Trophoblast cell (in vitro differentiated cells and primary cell): ENCODE measurements at places on chromosomes 2 and 18.
A peak's percentile ranks its signal among the peaks of the same experiment; 100 is the strongest.

- DNase-seq = peak; percentile 6
Observed at GRCh38 chr2:65231892-65232477, 4.4 kb downstream of the ACTR2 start.

- no peak for DNase-seq
Observed at GRCh38 chr2:186254759-186255158, 231.3 kb upstream of the ZC3H15 start.

DNA sequence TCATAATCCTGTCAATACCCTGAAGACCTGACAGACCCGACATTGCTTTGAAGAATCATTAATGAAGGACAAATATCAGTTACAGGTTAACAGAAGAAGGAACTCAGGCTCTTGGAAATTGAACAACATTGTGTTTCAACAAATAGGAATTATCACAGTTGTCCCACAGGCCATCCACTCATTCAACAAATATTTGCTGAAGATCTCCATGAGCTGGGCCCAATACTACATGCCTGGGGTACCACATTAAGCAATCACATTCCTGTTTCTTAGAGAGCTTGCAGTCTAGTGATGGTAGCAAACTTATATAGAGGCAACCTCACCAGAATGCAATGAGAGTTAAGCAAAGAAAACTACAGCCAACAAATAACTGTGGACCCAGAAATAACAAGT lies 671.6 kb upstream of the ACVR2A start:
- peak; percentile 65 for DNase-seq

GRCh38 chr2:117714110-117714509 lies 100.4 kb upstream of the DDX18 start:
- no peak for DNase-seq

DNA sequence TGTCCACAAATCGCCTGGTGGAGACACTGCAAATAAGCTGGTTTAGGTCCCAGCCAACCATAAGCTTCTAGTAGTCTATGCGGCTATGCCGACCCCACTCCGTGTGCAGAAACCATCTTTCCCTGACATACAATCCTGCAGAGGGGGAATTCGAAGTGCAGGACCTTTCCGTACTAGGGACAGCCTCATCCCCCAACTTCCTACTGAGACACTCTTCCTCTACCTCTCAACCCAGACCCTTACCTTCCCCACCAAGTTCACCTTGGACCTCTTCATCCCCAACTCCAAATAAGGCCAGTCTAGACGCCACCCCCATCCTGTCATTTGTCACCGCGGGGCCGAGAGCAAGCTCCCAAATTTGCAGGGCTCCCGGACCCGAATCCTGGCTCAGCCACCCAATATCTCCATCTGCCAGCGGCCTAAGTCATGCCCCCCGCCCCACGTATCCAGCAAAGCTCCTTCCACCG lies 496 bp downstream of the SUCLG1 start:
- DNase-seq = peak; percentile 11

DNA sequence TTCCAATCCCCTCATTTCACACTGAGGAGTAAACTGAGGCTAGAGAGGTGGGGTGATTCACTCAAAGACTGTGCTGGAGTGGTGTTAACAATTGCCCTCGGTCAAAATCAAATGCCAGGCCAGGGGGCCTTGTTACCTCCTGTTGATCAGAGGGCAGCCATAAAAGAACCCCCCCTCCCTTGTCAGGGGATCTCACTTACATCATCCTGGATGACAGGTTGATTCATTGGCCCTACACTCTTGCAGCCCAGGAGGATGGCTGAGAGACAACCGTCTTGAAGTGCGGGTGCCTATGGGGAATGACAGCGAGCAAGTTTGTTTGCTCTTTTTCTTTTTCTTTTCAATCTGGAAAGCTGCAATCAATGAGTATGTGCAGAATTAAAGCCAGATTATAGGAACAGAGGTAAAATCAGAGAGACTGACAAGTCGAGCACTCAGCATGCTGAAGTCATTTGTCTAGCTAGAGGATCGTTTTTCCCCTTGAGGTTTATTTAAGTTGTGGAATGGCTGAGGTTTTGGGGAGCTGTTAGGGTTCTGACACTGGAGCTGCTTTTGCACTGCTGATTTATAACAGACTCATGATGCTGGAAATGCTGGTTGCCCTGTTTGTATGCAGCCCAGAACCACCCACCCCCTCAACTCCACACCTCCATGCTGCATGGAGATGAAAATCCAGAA lies 26.4 kb upstream of the NRP2 start:
- DNase-seq = no peak

GRCh38 chr18:64090876-64091275 lies 58.0 kb downstream of the LINC00305 start:
- DNase-seq = no peak

DNA sequence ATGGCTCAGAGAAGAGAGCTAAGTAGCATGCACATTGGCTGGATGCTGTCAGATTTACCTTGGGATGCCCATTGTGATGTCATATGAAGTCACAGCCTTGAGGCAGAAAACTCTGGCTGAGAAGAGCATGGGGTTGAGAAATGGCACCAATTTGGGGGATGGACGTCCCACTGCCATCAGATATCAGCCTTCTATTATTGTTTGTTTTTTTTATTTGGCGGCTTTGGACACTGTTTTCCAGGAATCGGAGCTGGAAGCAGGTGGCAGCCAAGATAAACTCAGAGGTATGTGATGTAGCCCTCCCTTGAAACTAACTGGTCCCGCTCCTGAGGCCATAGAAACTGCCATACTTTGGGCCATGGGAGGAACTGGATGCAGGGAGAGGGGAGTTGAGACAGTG lies 40.6 kb downstream of the GCKR start:
- DNase-seq = no peak

DNA sequence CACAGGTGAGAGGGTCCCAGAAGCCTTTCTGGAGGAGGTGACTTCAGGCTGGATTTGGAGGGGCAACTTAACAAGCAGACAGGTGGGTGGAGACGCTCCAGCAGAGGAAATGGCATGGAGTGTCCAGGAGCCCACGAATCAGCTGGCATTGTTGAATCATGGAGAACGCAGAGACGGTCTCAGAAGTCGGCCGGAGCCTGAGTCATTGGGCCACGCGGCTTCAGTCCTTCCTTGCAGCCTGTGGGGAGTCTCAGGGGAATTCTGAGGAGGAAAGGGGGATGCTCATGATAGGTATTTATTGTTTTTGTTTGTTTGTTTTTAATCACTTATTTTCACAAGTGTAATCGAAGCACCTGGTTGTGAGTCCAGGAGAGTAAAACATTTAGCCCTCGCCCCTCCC lies 184.6 kb upstream of the HDAC4 start:
- DNase-seq = no peak

DNA sequence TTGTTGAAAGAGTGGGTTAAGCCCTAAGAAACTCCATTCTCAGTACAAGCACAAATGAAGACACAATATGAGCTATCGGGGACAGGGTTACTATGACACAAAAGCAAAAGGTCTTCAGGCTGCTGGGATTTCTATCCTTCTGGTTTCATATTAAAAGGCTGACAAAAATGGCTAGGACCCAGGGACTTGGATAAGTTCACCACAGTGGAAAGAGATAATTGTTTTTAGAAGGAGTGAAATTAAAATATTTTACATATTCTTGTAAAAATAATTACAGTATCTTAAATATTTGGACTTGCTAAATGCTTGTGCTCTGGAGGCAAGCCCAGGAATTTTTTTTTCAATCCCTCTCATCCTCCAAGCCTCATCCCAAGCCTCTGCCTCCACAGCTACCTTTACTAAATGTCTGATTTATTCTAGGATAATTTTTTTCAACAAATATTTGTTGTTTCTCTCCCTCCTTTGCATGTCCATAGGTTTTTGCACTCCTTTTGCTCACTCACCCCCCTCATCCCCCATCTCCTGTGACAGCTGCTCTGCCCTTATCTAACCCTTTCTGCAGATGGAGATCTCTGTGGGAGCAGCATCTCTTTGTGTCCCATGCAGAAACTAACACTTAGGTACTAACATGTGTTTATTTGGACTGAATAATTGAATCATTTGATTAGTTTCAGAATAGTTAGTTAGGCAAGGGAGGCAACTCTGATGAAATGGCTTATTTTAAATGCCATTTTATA lies 47.8 kb upstream of the NABP1 start:
- peak; percentile 44 for DNase-seq

DNA sequence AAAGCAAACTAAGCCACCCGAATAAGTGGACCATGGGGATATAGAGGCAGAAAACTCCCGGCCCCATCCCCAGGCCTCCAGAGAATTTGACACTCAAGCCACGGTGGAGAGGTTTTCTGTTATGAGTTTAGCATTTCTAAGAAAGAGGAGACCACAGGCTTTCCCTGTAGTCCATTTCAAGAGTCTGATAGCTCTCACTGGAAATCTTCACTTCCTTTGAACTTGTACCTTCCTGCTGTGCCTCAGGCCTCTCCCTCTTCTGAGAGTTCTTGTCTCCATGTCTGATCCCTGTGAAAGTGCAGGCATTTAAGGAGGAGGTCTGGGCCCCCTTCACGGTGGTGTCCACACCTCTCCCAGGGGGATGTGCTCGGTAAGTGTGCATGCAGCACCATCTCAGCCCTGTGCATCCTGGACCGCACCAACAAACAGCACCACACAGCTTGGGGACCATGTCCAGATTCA lies 113.7 kb downstream of the BCL2 start:
- DNase-seq = no peak

- DNase-seq = peak; percentile 25
Observed at GRCh38 chr2:125745514-125745913, 910.4 kb upstream of the GYPC start.
